Right cardiac atrium (tissue), 5 donors: ENCODE measurements at places on chromosomes 1 and 21. TPM values are rescaled to one million over a fixed set of nuclear protein-coding genes. Genes with fewer than 3 reads are reported as not detected.
A peak's percentile ranks its signal among the peaks of the same experiment; 100 is the strongest.

Gene MTF1
- total RNA-seq = 13.4 TPM

Gene ECM1
- total RNA-seq = 33.2 TPM

Gene TMEM39B
- 11.1 TPM for total RNA-seq

Gene CFH
- 337 TPM for total RNA-seq

Gene LMO4
- total RNA-seq = 46.0 TPM

Gene PRAMEF26
- not detected for total RNA-seq

Gene C1orf232
- total RNA-seq = not detected

Gene TCP10L
- total RNA-seq = 2.7 TPM

Gene OR14I1
- total RNA-seq = not detected

Gene MXRA8
- total RNA-seq = 35.2 TPM

Gene INAVA
- total RNA-seq = not detected

Gene TRIM67
- 0.06 TPM for total RNA-seq

Gene OVAAL
- total RNA-seq = 0.69 TPM

Gene SLAMF9
- not detected for total RNA-seq

Gene GPR52
- 3.6 TPM for total RNA-seq

Gene VSIG8
- not detected for total RNA-seq

Gene LCE2C
- total RNA-seq = not detected

- no peak for DNase-seq
These were observed 293.1 kb downstream of the USP25 start for GRCh38 chr21:16022921-16023320.

GRCh38 chr1:224380003-224380402 lies 23.3 kb downstream of the CNIH4 start:
- DNase-seq = no peak

DNA sequence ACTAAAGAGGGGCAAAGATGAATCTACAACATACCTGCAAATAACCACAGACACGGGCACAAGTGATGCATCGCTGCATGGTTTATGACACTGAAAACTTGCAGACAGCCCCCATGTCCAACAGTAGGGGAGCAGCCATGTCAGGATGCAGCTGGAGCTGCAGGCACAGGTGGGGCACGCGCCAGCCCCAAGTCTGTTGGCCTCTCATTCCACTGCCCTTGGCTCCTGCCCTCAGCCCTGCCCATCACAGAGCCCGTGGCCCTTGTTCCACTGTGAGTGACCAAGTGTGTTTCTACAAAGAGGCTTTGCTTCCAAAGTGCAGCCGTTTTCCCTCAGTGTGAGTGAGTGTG lies 3.2 kb upstream of the PADI4 start:
- no peak for DNase-seq

DNA sequence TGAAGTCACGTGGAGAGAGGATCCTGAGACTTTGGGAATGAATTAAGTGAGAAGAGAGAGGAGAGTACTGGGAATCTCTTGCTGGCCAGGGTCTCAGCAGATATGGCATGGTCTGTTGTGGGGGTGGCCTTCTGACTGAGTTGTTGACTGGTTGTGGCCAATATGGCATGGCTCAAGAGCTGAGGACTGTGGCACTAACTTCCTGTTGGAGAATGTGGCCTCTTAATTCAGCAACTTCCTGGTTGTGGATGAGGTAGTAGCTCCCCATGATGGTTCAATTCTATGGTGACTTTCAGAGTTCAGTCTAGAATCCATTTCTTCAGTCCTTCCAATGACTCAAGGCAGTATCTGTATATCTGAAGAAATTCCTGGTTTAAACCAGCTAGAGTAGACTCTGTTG lies 44.7 kb upstream of the PAXBP1 start:
- DNase-seq = no peak

DNA sequence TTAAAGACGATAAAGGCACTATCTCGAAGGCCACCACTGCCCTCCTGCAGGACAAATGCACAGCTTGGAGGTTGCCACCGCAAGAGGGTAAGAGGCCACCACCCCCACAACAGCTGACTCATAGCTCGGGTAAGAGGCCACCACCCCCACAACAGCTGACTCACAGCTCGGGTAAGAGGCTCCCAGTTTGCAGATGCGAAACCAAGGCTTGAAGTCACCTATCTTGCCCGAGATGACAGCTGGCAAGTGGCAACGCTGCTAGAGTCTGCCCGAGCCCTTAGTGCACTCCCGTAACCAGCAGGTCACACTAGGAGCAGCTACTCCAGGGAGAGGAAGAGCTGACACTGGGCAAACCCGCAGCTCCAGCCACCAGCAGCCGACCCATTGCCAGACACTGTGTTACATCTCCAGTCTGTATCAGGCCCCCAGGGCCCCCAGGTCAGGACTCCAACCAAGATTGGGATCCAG lies 17.1 kb upstream of the SPSB1 start:
- DNase-seq = no peak

- DNase-seq = no peak
These were observed 43.3 kb upstream of the TSHB start for GRCh38 chr1:114986286-114986685.

- no peak for DNase-seq
These were observed 62.6 kb downstream of the MAN1C1 start for GRCh38 chr1:25679171-25679570.

DNA sequence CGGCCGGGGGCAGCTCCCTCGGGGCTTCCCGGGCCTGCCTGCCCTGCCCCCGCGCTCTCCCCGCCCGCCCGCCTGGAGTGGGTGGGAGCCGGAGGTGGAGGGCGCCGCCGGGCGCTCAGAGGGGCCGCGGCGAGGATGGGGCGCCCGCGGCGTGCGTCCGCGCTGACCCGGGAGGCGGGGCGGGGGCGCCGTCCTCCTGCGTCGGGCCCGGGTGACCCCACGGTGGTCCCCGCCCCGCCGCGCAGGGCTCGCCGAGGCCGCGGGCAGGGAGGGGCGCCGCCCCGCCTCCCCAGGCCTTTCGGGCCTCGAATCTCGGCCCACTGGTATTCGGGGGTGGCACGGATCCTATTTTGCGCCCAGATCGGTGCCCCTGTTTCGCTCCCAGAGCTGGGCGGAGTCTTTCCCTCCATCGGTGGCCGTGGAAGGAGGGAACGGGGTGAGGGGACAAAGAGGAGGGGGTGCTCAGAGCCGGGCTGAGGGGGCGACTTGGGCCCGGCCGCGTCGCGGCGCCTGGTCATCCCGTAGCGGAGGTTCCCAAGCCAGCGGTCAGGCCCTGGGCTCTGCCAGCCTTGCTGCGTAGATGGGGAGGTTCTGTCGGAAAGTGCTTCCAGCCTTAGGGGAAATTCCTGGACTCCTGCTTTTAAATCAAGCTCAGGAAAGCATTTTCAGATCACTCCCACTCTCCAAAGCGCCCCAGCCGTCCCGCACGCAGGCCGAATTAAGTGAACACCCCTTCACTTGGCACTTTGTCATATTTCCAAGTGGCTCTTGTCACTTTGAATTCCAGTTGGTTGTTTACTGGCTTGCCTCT lies 545 bp downstream of the PATJ start:
- DNase-seq = peak; percentile 90

DNA sequence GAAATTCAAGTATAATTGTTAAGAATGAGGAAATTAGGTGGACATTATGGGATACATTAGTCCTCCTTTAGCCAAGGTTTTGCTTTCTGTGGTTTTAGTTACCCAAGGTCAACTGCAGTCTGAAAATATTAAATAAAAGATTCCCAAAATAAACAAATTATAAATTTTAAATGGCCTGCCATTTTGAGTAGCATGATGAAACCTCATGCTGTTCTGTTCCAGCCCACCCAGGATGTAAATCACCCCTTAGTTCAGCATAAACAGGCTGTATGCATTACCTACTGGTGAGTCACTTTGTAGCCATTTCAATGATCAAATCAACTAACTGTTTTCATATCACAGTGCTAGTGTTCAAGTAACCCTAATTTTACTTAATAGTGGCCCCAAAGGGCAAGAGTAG lies 132.5 kb upstream of the LYPLAL1 start:
- DNase-seq = no peak

GRCh38 chr1:89894210-89895201 lies 73.7 kb downstream of the LRRC8D start:
- DNase-seq = no peak

GRCh38 chr1:179295164-179295755 lies 1.7 kb downstream of the SOAT1 start:
- no peak for DNase-seq

- peak; percentile 83 for DNase-seq
These were observed 32.3 kb upstream of the TARDBP start for GRCh38 chr1:10980094-10980577.

GRCh38 chr1:61979729-61980128 lies 214.9 kb upstream of the L1TD1 start:
- no peak for DNase-seq

DNA sequence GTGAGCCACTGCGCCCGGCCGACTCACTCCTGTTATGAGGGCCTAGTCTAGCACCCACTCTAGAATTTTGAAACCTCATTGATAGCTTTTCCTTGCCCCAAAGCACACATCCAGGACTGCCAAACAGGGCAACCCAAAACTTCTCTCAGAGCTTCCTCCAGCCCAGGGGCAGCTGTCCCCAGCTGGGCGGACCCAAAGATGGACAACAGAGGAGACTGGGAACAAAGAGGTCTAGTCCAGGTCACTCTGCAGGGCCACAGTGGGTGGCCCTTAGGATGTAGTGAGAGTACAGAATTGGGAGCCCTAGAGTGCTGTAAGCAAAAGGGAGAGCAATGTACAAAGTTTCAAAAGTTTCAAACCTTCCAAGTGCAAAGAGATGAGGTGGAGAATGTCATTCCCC lies 1.2 kb downstream of the CD34 start:
- DNase-seq = peak; percentile 63

DNA sequence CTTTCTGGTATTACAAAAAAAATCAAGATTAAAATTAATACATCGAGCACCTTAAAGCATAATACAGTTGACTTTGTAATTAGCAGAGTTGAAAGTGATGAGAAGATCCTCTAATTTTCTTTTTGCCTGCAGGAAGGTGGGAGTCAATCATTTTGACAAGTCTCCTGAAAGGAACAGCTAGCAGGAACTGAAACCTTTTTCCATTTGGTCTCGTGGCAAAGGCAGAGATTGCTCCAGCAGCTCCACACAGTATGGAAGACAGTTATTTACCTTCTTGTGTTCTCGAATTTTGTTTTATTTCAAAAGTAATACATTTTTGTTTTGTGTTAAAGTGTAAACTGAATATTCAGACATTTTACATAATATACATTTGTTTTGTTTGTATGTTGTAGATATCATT lies 7.7 kb downstream of the S100PBP start:
- DNase-seq = no peak

- no peak for DNase-seq
These were observed 223.5 kb downstream of the HMCN1 start for GRCh38 chr1:185957441-185958363.

DNA sequence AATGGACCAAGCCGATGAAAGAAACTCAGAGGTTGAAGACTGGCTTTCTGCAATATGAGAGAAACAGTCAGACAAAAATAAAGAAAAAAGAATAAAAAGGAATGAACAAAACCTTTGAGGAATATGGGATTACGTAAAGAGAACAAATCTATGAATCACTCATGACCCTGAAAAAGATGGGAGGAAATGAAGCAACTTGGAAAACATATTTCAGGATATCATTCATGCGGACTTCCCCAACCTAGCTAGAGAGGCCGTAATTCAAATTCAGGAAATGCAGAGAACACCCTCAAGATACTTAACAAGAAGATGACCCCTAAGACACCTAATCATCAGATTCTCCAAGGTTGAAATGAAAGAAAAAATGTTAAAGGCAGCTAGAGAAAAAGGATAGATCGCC lies 705.3 kb upstream of the CHRM3 start:
- DNase-seq = no peak

GRCh38 chr1:54052431-54052933 lies 522 bp downstream of the TMEM59 start:
- peak; percentile 55 for DNase-seq

DNA sequence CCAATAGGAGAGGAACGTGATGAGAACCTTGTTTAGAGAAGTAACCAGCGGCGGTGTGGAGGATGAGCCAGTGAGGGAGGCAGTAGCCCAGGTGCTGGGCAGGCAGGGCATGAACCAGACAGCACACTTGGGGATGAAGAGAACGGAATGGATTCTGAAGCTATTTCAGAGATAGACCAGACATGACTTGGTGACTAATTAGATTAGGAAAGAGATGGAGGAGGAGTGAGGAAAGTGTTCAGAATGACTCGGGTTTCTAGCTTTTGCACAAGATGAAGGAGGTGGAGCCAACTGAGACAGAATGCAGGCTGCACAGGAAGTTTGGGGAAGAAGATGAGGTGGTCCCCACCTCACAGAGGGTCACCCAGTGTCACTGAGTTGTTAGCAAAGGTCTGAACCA lies 5.1 kb downstream of the PEF1 start:
- no peak for DNase-seq

DNA sequence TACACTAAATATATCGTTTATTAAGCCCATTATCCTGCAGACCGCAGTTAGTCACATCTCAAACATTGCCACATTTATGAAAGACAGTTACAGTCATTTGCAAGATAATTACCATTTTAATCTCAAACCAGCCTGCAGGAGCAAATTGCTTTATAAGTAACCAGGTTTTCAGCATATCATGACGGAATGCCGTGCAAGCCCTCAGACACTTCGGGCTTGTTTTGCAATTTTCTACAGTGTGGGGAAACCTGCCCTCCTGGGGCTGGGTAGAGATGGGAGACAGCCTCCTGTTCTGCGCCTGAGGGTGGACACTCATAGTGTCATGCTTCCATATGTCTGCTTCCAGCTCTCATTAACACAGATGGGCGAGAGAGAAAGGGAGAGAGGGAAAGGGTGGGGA lies 563.9 kb downstream of the NPHP4 start:
- DNase-seq = no peak

DNA sequence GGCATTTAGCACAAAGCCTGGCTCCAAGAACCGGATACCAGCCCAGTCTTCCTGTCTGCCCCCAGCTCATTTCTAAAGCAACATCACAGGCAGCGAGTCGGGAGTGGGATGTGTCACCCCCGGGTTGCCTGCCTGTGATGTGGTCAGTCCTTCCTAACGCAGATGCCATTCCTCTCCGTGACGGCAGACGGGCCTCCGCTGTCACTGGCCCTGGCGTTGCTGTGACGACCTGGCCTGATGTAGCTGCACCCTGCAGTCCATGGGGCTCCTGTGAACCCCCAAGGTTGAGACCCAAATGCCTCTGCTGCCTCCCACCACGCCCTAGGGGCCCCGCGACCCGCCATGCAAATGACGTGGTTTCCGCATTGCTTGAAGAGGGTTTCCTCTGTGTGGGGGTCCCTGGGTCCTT lies 12.3 kb downstream of the TNFRSF1B start:
- peak; percentile 40 for DNase-seq

GRCh38 chr1:208089761-208090370 lies 154.3 kb downstream of the PLXNA2 start:
- peak; percentile 72 for DNase-seq
